CD8-positive, alpha-beta memory T cell (primary cell): ENCODE measurements at places on chromosomes 4 and X. TPM values are rescaled to one million over a fixed set of nuclear protein-coding genes. Genes with fewer than 3 reads are reported as not detected.

DNA sequence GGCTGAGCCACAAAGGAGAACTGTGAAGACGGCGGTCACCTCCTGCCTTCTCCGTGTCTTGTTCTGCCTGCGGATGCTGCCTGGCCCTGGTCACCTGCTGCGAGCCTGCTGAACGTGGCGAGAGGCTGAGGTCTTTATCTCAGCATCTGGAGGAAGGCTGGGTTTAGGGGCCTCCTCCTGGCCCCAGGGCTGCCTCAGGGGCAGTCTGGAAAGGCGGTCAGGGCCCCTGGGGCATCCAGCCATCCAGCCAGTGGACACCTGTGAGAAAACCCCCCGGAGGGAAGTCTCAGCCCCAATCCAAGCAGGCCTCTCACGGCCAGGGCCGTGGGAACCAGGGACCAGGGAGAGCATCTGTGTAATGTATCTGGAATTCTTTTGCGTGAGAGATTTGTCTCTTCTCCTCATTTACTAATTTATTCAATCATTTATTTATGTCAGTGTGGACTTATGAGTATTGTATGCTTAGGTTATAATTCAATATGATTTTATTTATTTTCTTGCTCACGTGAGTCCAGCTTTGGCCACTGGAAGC is 11.3 kb downstream of the PDE6B start:
- DNase-seq = no peak

DNA sequence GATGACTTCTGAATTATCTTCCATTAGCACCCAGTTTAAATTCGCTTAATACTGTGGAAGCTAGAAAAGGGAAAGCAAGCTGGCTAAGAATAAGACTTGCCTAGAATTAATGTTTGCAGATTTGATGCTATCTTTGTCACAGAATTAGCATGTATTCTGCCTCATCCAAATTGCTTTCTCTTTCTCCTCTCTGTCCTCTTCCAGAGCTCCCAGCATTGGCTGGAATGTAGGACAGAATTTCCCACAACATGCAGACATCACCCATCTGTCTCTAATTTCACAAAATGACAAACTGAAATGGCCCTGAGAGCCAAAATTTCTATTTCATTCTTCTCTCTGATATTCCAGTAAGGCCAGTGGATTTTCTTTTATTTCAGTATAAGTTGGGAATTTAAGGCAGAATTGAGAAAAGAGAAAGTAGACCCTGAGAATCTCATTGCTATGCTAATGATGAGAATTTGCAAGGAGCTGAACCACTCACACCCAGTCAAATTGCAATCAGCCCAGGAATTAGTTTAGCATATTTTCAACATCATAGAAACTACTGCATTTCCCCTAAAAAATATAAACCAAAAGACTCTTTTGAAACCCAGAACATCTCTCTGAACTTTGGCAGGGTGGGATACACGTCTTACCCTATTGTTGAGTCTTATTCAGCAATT is 188.8 kb downstream of the RCHY1 start:
- no peak for DNase-seq

DNA sequence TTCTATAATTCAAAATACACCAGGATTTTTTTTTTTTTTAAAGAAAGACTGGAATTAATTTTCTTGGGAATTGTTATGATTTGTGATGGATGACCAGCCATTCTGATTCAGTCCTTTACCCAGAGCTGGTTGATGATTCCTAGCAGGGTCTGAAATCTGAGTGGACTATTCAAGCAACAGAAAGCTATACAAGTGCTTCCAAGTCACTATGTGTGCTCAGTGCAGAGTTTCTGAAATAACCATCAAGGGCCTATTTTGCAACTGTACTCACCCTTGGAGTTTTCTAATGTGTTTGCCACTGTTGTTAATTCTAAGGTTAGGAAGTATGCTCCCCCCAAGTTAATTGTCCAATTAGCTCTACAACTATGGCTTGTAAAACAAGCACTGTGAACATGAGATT is 137.7 kb upstream of the RAPGEF2 start:
- DNase-seq = no peak

- DNase-seq = no peak
Observed at GRCh38 chr4:24339260-24339659, 245.1 kb downstream of the DHX15 start.

DNA sequence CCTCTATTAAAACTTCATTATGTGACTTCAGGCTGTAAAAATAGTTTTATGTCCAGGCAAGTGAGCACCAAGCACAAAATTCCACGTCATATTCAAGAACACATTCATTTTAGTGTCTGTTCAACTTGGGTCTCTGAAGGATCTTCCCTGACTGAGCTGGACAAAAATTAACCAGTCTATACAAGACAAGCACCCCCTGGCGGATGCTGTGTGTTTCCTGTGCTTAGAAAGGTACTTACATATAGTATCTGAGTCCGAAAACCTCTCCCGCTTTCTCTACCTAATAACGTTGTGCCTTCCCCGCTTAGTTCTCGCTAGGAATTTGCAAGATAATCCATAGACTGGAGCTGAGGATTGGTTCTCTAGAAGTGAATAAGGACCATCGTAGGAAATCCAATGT is 2214.5 kb upstream of the TENM3 start:
- DNase-seq = no peak

GRCh38 chrX:137363559-137363958 is 202.4 kb upstream of the ZIC3 start:
- no peak for DNase-seq

DNA sequence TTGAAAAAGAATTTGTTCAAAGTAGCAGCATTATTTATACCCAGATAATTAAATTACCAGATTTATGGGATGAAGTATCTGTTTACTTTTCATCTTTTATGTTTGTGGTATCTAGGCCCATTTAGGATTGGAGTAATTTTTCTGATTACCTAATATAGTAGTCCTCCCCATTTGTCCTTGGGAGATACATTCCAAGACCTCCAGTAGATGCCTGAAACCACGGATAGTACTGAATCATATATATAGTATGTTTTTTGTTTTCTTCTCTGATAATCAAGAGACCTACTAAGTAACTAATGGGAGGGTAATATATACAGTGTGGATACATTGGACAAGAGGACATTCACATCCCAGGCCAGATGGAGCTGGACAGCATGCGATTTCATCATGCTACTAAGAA is 30.7 kb upstream of the PTPN13 start:
- no peak for DNase-seq

DNA sequence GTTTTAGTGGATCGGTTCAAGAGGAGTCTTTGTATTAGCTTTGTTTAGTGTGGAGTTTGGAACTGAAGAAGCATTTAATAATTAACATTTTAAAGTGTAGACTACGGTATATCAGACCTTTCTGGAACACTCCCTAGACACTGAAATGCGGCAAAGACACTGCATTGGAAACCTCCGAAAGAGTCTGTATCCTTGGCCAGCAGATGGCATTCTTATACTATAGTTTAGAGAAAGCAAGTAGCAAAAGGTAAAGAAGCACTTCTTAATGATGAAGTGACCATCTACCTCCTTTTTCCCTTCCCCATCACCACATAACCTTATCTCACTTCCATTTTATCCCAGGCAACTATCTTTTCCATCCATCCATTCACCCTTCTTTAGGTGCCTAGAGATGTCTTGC is 7.6 kb downstream of the FABP2 start:
- no peak for DNase-seq

GRCh38 chr4:157045507-157046127 is 30.3 kb upstream of the GLRB start:
- no peak for DNase-seq

The XG gene
- total RNA-seq = not detected

GRCh38 chrX:8366481-8366880 is 98.1 kb upstream of the VCX3B start:
- DNase-seq = no peak

GRCh38 chrX:39431893-39432292 is 630.6 kb downstream of the MID1IP1 start:
- no peak for DNase-seq

The SORCS2 gene
- total RNA-seq = not detected

The MXRA5 gene
- not detected for total RNA-seq

The ATP8A1 gene
- total RNA-seq = 23.3 TPM

DNA sequence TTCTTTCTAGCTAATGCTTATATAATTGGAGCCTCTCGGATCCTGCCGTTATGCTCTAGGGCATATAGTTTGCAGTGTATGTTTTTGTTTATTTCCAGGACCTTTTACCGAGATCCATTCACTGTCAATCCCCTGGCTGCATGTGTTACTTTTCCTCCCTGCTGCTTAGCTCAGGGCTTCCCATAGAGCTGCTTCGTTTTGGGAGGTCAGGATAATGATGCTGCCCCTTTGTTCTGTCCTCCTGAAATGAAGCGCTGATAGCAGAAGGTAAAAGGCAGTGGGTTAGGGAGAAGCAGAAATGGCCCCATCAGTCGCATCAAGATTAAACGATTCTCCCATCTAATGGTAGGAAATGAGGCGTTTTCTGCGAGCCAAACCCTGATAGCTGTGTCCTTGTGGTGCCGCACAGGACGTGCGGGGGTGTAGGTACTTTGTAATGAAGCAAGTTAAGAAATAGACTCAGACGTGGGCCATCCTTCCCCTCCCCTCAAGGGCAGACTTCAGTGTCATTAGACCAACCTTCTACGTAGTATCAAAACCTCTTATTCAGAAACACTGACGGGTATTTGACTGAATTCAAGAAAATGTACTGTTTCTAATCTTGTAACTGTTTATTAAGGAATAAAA is 37.3 kb downstream of the AFF2 start:
- DNase-seq = no peak

DNA sequence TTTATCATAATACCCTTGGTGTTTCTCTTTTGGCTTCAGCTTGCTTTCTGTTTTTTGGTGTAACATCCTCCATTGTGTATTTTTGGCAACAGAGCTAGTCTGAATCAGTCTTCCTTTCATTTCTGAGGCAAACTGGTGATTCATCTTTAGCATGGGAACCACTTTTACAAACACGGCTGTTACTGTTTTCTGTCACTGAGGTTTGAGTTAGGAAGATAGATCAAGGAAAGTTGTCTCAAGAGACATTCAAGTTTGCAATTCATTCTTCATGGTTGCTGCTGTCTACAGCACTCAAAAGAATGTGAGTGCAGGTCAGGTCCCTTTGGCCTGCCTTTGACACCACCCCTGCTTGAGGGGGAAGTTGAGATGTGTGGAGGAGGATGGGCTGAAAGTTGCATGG is 36.3 kb downstream of the IL21 start:
- no peak for DNase-seq

The POLN gene
- 1.5 TPM for total RNA-seq

The ZNF718 gene
- 10.0 TPM for total RNA-seq

GRCh38 chr4:17758485-17758884 is 22.9 kb downstream of the FAM184B start:
- DNase-seq = no peak

DNA sequence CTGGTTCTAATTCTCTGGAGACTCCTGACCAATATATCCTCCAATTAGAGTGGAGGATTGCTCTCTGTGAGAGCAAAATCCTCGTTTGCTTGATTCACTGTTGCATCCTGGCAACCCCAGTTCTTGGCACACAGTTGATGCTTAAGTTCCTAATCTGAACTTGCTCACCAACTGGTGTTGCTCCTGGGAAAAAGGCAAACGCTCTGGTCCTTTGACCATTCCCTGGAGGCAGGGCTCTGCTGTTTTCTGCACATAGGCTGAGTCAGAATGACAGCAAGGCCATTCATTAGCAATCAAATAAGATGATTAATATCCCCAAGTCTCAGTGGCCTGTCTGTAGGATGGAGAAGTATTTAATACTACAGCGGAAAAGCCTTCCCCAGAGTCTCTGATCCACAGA is 172.7 kb upstream of the TBC1D9 start:
- no peak for DNase-seq
